ENCODE measurements at places on chromosomes 12 and 14.
A peak's percentile ranks its signal among the peaks of the same experiment; 100 is the strongest.

GRCh38 chr12:65620046-65620445 is 204.2 kb upstream of the HMGA2 start:
- no peak for DNase-seq

- peak; percentile 31 for DNase-seq
These were observed 93.8 kb downstream of the RFLNA start for GRCh38 chr12:124388679-124389137.

- no peak for DNase-seq
These were observed 14.8 kb upstream of the EDDM3A start for GRCh38 chr14:20730891-20731290.

- peak; percentile 35 for DNase-seq
These were observed 84.3 kb downstream of the ETNK1 start for GRCh38 chr12:22709292-22709691.

GRCh38 chr12:2823483-2823882 is 11.0 kb downstream of the ITFG2 start:
- no peak for DNase-seq

GRCh38 chr14:80100681-80101080 is 110.6 kb downstream of the DIO2 start:
- DNase-seq: no peak

DNA sequence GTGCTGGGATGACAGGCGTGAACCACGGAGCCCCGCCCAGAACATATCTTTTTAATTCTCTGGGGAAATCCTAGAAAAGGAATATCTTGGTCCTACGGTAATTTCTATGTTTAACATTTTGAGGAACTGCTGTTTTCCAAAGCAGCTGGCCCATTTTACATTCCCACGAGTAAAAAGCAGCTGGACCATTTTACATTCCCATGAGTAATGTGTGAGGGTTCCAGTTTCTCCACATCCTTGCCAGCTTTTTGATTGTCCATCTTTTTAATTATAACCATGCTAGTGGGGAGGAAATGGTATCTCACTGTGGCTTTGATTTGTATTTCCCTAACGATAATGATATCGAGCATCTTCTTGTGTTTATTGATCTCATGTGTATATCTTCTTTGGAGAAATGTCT is 4.4 kb upstream of the P2RX4 start:
- no peak for DNase-seq

GRCh38 chr14:93691042-93691780 is 97.1 kb downstream of the PRIMA1 start:
- no peak for DNase-seq

- peak; percentile 93 for DNase-seq
These were observed 39.2 kb downstream of the NFKBIA start for GRCh38 chr14:35365130-35366055.

DNA sequence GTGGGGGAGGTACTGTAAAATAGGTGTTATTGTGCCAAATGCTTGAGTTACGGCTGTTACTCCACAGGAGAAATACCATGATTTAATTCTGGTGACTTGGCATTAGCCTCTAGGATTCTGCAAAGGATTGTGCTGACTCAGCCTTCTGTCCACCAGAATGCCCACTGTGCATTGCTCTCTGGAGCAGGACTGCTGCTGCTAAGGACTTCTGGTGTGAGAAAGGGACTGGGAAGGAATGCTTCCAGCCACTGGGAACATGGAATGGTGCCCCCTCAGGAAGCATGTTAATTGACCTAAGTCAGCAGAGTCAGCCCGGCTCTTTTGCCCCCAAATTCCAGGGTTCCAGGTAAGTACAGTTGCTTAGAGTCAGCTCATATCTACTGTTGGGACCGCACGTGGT is 32.9 kb downstream of the ZFHX2 start:
- DNase-seq: no peak

- DNase-seq: no peak
These were observed 54.0 kb downstream of the NUAK1 start for GRCh38 chr12:106084759-106085158.

GRCh38 chr14:92259613-92260357 is 63.2 kb upstream of the SLC24A4 start:
- no peak for DNase-seq

DNA sequence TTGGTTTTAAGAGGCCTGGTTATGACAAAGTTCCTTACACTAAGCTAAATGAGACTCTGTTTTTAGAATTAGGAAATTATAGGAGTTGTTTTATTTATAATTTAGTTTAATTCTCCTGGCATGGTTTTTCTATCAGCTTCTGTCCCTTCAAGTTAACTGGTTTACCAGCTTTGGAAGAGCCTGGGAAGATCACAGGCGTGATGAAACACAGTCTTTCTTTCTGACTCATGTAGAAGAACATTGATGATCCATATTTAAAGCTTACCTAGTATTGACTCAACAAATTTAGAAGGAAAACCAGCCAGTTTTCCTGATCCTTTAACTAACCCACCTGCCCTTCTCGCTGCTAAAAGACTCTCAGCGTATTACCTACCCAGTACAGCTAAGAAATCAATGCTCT is 155.2 kb downstream of the TGFB3 start:
- DNase-seq: peak; percentile 90

- DNase-seq: no peak
These were observed 70.9 kb downstream of the ASCL4 start for GRCh38 chr12:107845226-107845979.

- peak; percentile 78 for DNase-seq
These were observed 132.6 kb upstream of the PLEKHG7 start for GRCh38 chr12:92570056-92570753.

GRCh38 chr14:69298131-69299071 is 38.4 kb downstream of the GALNT16 start:
- no peak for DNase-seq

GRCh38 chr12:55727643-55728185 is 1.1 kb downstream of the CD63 start:
- DNase-seq: peak; percentile 25

DNA sequence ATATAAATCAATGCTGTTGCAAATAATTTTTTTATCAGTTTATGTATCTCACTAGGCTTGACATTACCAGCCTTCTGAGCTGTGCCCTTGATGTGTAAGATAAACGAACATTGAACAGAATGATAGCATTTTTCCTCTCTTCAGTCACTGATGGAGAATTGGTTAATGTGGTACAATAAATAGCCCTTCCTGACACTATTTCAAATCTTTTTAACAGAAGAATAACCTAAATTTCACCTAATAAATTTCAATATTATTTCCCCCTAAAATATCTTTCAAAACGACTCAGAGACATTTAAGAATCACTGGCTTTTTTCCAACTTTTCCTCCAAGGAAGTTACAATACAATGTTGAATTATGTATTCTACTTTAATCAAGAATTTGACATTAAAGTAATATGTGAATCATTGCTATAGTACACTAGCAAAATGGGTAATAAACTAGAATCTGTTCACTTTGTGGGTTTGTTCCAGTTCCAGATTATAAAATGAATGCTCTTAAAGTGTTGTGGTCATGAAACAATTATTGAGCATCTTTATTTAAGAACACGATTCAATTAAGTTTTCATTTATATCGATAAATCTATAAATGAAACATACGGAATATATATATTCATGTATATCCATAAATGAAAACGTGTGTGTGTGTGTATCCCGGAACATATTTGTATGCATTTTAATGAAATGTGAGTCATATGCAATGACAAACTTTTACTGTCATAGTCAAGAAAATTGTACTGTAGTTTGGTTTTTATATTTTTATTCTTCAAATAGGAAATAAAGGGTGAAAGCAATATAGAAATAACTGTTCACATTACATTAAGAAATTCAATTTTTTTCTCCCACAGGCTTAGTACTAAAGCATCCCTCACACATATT is 2.5 kb upstream of the ATP2B1 start:
- no peak for DNase-seq

DNA sequence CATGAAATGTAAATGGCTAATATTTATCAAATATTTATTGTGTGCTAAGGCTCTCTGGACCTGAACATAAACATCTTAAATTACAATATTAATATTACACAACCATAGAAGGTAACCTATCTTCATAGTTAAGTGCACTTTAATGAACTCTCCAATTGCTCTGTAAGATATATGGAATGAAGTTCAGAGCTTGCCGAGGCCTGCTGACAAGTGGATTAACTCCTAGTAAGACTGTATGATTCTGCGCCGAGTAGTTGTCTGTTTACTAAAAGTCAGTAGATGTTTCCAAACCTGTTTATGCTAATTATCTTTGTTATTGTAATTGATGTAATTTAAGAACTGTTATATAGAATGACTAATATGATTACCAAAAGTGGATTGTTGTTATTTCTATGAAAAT is 77.2 kb downstream of the PTPRR start:
- DNase-seq: peak; percentile 77

DNA sequence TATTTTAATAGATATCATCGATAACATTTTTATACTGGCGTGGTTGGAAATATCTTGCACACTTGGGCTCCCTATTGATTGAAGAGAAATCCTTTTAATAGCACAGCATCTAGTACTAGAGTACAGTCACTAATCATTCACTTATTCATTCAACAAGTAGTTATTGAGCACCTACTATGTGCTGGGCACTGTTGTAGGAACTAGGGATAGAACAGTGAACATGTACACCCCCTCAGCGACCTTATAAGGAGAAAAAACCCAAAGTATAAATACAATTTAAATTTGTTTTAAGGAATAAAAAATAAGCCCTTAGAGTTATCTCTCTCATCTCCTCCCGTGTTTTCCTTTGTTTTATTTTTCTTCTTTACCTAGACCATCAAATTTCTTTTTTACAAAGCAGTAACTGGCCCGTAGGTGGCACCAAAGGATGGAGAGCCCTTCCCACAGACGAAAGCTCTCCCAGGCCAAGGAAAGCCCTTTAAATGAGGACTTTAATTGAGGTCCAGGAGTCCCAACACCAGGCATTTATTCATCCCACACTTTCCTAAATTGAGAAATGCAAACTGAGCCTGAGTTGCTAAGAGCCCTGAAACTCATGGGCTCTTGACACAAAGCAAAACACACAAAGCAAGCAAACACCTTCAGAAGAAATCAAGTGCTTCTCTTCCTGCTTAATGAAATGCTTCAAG is 29.0 kb downstream of the PEBP1 start:
- peak; percentile 31 for DNase-seq

DNA sequence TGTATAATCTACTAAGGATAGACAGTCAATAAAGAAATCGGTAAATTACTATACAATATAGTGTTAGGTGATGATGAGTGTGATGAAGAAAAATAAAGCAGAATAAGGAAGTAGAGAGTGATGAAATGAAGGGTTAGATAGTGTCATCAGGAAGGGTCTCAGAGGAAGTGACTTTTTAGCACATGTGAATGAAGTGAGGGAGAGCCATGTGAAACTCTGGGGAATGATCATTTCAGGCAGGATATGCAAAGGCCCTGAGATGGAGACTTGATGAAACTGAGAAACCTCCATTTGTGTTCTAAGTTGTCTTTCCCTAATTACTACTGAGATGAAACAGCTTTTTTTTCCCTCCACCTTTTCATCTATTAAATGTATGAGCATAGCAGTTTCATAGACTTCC is 19.4 kb upstream of the GNPTAB start:
- DNase-seq: no peak

- peak; percentile 95 for DNase-seq
These were observed 319.4 kb downstream of the KCNC2 start for GRCh38 chr12:74890237-74890599.

GRCh38 chr12:16583969-16584745 is 21.8 kb downstream of the LMO3 start:
- peak; percentile 99 for DNase-seq

DNA sequence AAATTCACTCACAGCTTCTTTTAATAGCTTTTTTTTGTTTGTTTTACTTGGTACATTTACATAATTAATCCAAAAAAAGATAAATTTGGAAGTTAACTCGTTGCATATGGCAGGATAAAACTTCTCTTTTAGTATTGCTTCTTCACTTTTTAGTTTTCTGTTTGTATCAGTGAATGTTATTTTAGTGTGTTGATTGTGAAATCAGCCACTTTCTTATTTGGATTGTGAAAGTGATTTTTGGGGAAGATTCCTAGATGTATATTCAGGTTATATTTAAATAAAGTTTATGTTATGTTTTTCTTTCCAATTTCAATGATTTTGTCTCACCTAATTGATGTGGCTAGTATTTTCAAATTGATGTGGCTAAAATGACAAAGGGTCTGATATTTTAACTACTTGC is 693.9 kb upstream of the MGAT4C start:
- no peak for DNase-seq

DNA sequence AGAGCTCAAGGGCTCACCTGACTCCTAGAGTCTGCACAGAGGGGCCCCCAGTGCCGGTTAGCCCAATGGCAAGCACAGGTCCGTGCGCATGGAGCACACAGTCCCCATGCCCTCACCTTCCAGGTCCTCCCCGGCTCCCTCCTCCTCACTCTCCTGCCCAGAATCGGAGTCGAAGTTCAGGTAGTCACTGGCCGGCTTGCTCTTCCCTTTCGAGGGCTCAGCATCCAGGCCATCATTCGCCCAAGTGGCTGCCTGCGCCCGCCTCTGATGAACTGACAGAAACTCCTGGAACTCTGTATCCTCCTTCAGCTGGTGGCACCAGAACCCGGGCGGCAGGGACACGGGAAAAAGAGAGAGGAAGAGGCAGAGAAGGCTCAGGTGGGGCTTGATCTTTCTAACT is 7.0 kb downstream of the RBM19 start:
- no peak for DNase-seq

DNA sequence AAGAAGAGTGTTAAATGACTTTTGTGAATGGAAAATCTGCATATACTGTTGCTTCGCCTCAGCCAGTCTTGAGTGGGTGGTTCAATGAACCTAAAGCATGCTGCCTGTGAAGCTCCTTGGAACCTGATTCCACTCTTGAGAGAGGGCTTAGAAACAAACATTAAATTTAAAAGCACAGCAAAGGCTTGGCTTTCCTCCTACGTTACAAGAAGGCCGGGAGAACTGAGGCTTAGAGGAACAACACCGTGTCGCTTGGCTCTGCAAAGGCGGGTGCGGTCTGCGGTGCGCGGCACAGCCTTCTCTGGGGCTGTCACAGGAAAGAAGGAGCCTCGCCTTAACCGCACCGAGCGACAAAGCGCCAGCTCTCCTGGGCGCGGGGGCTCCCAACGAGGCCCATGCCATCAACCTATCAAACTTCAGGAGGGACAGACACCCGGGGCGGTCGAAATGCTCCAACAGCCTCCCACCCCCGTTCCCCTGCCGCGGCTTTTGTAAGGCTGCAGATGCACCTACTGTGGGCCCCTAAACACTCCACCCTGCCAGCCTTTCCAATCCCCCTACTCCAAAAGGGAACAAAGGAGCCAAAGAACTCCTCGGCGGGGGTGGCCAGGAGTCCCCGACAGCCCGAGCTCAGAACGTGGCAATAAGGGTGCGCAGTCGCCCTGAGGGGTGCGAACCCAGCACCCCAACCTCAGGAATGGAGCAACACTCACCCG is 729 bp downstream of the OSBPL8 start:
- DNase-seq: peak; percentile 23

DNA sequence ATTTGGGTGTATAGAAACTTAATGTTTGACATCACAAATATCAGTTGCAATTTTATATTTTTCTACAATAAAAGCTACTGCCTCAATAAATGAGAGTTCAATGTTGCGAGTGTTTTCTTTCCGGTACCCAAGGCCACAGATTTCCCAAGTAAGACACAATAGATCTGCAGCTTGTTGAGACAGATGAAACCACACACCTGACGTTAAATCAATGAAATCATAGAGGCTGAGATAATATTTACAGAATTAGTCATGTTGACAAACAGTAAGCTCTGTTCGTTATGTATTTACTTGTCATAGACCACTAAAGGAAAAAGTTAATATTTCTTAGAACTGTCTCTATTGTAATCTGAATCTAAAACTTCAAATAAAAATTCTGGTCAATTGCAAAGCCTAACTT is 49.2 kb upstream of the PTHLH start:
- DNase-seq: peak; percentile 98

GRCh38 chr12:93104535-93104934 is 175.4 kb upstream of the EEA1 start:
- no peak for DNase-seq

GRCh38 chr14:66174453-66174891 is 311.7 kb upstream of the CCDC196 start:
- DNase-seq: no peak

Data from bronchial epithelial cell (primary cell).